HCEC 1CT (cell line): ENCODE measurements at places on chromosomes 2 and 18.
A peak's percentile ranks its signal among the peaks of the same experiment; 100 is the strongest.

- no peak for DNase-seq
Observed at GRCh38 chr2:26585100-26585499, 56.1 kb downstream of the CIB4 start.

DNA sequence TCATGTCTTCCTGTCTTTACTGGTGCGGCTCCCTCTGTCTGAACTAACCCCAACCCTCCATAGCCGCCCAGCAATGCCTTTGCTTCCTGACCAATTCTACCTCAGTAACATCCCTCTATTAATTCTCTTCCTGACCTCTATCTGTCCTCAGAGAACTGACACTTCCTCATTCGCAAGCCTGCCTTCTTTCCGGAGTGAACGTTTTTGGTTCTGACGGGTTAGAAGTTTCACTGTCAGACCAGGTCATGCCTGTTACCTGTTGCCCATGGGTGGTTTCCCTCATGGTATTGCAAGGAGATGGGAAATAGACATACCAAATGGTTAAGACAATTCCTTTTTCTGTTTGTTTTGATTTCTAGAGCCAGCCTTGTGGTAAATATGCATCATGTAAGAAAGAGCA is 453.4 kb upstream of the SLC14A2 start:
- no peak for DNase-seq

DNA sequence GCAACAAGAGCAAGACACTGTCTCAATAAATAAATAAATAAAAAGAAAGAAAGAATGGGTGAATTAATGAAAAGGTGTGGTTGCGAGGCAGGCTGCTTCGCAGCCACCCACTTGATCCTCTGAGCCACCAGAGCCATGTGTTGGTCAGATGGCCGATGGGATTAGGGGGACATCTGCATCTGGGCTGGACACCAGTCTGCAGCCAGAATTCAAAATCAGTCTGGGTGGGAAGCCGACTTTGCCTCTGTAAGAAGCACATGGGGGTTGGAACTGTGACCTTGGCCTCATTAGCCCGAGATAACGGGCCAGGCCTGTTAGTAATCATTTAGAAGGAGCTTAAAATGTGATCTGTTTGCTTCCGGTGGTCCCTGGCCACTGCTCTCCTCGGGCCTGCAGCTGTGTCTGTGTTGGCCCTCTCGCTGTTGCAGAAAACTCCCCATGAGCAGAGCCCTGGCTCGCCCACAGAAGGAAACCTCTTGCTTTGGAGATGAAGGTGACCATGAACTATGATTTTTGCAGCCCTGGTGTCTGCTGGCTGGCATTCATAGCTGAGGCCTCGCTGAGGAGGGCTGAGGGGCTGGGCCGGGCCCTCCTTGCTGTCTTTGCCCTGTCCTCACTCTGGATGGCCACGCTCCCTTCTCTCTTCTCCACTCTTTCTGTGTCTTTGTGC is 94.4 kb downstream of the DYSF start:
- DNase-seq: no peak

DNA sequence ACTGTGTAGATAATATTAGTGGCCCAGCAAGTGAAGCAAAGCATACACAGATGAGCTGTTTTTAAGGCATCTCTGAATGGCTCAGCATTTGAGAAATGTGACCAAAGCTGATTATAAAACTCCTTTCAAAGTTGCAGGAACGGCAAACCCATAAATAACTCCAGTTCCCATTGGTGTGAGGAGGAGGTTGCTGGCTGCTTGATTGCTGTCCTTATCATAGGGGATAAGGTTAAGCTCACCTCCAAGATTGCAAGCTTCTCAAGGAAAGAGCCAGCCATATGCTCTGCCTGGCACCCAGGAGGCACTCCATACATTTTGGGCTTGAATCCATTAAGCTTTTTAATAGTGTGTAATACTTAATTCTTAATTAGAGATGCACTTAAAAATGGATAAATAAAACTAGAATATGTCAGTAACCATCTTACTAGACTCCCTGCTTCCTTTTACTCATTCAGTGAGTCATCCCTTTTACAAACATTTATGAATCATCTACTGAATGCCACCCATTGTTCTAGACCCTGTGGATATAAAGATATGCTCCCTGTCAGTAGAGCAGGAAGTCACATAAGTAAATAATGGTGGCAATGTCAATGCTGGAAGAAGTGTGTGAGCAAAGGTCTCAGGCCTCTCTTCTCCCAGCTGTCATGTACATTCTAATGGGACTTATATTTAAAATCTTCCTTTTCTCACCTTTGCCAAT is 99.3 kb downstream of the SPATS2L start:
- DNase-seq: peak; percentile 92

- DNase-seq: no peak
Observed at GRCh38 chr2:241254904-241255351, 60.5 kb downstream of the HDLBP start.

- no peak for DNase-seq
Observed at GRCh38 chr2:15557887-15558311, 3.2 kb downstream of the NBAS start.

- DNase-seq: no peak
Observed at GRCh38 chr18:944440-944839, 39.8 kb downstream of the ADCYAP1 start.

GRCh38 chr2:62267696-62268095 is 71.8 kb downstream of the B3GNT2 start:
- DNase-seq: no peak

- no peak for DNase-seq
Observed at GRCh38 chr2:195029804-195030654, 627.0 kb upstream of the SLC39A10 start.

DNA sequence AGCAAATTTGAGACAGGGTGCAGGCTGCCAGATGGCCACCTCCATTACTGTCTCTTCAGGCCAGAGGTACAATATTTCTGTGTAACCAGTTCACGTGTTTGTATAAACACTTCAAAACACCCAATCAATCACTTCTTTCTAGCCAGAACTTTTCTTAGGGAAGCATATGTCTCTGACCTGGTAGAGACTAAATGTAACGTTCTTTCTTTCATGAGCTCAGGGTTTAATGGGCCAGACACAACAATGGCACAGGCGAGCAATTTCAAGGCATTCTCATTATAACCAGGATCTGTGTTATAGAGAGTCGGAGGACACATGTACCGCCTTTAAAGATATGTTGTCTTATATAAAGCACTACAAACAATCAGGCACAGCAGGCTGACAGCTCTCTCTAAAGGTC is 1846.4 kb upstream of the PIK3C3 start:
- DNase-seq: no peak

GRCh38 chr2:23510471-23510870 is 125.5 kb downstream of the KLHL29 start:
- DNase-seq: no peak

GRCh38 chr2:147541314-147541713 is 303.5 kb upstream of the ACVR2A start:
- no peak for DNase-seq

- no peak for DNase-seq
Observed at GRCh38 chr2:60483401-60483800, 70.1 kb downstream of the BCL11A start.

GRCh38 chr2:65504201-65504600 is 71.8 kb upstream of the SPRED2 start:
- DNase-seq: no peak

- no peak for DNase-seq
Observed at GRCh38 chr2:240472078-240472790, 36.8 kb downstream of the GPC1 start.

- DNase-seq: peak; percentile 30
Observed at GRCh38 chr2:41869542-41870264, 178.1 kb upstream of the PKDCC start.

DNA sequence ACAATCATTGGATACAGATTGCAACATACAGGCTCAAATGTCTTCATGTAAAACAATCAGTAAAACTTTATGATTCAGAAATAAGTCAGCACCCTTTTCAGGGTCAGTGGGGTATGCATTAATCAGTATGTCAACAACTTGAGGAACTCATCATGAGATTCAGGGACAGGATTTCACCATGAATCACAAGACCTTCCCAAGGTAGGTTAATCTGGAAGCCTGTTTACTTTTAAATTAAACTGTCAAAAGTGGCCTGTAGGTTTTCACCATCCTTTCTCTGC is 104.8 kb downstream of the SP100 start:
- peak; percentile 78 for DNase-seq

DNA sequence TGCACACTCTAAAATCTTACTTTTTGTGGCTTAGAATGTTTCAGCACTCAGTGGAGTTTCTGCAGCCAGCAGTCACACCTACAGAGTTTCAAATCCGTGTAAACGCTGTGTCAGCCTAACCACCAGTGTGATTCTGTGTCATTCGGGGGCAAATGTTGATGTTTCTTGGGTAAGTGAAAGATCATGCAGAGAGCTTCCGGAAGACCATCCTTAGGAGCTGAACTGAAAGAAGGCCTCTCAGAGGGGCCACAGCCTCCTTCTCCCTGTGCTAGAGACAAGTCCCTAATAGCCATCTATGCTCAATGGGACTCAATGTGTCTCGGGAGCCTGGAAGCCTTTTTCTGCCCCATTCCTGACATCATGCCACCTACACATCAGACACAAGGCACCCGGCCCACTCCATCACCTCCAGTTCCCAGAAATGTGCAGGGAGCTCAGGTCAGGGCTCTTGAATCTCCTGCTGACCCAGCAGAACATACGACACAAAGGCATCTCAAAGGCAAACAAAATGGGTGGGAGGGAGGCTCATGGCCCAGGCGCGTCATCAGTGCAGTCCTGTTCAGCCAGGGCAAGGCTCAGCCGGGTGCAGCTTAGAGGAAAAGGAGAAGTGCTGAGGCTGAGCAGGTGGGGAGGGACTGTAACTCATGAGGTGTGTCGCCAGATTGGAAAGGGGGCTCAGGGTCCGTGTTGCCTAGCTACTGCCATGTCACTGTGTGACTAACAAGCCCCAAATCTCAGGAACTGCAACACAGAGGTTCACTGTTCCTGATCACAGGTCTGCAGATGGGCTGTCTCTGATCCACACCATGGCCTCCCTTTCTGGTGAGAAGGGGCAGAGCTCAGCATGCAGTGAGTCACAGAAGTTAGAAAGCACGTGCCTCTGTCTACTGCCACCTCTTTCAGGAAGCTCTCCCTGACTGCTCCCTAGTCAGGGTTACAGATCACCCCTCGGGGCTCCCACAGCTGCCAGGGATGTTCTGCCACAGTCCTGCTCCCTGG is 82.0 kb downstream of the SMAD7 start:
- DNase-seq: no peak

- DNase-seq: peak; percentile 52
Observed at GRCh38 chr2:224584785-224585210, 365 bp downstream of the CUL3 start.

GRCh38 chr2:161954103-161954502 is 119.9 kb downstream of the DPP4 start:
- no peak for DNase-seq

DNA sequence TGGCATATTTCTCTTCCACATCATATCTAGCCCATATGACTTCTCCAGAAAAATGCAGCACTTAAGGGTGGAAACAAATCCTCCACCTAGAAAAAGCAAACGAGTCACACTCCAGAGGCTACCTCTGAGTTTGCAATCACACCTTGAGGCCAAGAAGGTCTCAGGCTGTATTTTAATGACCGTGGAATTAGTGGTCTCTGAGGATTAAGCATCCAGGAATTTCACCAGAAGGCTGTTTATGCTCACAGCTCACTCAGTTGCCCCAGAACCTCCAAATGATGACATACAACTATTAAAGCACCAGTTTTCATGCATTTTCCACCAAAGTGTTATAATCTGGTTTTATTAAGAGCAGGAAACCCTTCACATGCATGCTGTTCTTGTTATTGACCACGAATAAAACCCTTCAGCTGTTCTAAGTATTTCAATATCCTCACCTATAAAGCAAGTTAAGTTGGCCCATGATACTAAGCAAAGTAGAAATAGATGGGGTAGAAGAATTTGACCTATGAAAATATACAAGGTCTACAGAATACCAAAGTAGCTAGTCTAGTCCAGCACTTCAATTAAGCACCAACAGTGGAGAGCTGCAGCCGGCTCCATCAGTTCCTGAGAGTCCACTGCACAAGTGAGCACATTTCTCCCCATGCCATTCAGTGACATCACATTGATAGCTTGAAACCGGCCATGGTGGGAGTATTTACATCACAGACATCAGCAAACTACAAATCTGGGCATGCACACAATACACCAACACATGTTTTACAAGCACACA is 39.5 kb upstream of the SLC14A1 start:
- DNase-seq: no peak

GRCh38 chr2:152827944-152828343 is 109.5 kb downstream of the ARL6IP6 start:
- DNase-seq: no peak

DNA sequence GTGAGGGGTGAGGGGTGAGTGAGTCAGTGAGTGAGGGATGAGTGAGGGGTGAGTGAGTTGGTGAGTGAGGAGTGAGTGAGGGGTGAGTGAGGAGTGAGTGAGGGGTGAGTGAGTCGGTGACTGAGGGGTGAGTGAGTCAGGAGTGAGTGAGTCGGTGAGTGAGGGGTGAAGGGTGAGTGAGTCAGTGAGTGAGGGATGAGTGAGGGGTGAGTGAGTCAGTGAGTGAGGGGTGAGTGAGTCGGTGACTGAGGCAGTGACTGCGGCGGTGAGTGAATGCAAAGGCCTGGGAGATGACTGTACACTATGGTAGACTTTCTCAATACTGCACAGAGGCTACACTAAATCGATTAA is 16.6 kb downstream of the THAP4 start:
- DNase-seq: peak; percentile 47

- peak; percentile 49 for DNase-seq
Observed at GRCh38 chr18:49768051-49768391, 45.3 kb downstream of the ACAA2 start.

- peak; percentile 46 for DNase-seq
Observed at GRCh38 chr2:179701524-179702110, 159.8 kb downstream of the ZNF385B start.

- DNase-seq: no peak
Observed at GRCh38 chr2:228339525-228339924, 158.0 kb upstream of the SPHKAP start.

GRCh38 chr2:27221166-27221565 is 4.0 kb downstream of the CAD start:
- DNase-seq: no peak

GRCh38 chr2:126761256-126761980 is 105.5 kb downstream of the GYPC start:
- DNase-seq: no peak

DNA sequence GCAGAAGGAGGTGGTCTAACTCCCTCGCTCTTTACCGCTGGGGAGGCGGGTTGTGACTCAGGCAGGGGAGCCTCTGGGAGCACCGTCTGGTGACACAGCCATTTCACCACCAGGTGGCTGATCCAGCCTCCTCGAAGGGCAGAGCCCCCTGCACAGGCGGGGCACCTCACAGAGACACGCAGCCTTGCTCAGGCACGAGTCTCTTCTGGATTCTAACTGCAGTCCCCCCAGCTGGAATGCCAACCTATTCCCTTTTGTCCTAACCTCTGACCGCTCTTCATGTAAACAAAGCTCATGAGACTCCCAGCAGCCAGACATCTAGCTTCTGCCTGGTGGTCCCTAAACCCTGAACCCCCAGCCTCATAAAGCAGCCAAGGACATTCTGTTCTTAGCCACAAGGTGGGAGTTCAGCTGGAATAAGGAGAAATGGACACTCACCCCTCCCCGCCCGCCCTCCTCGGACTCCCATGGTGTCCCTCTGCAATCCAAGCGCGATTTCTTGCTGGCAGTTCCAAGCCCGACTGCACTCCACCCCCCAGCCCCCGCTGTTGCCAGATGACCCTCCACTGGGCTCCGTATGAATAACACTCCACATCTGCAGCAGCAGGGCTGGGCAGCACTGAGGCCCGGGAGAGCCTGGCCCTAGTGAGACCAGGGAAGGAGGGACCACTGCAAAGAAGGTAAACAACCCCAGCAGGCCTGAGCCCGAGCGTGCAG is 84.3 kb downstream of the TNS1 start:
- no peak for DNase-seq

GRCh38 chr2:73897934-73898333 is 5.1 kb downstream of the ACTG2 start:
- no peak for DNase-seq
